GM23248 (cell line): ENCODE measurements at places on chromosomes 5 and 9. TPM values are rescaled to one million over a fixed set of nuclear protein-coding genes. Genes with fewer than 3 reads are reported as not detected.

Gene BARHL1
- not detected in 2 replicates for total RNA-seq

Gene C9orf43
- 0.13 and 0.76 TPM in 2 replicates for total RNA-seq

Gene PCA3
- not detected in 2 replicates for total RNA-seq

Gene LMBRD2
- total RNA-seq = 14.5 and 28.2 TPM in 2 replicates

Gene CAMK2A
- 0.43 and 0.51 TPM in 2 replicates for total RNA-seq

Gene IFNA21
- not detected in 2 replicates for total RNA-seq

Gene FLT4
- 0.76 TPM in 1 of 2 replicates, not detected in the other for total RNA-seq

- DNase-seq = no peak
These were observed 699.9 kb downstream of the MTRR start for GRCh38 chr5:8568858-8569257.

- peak; percentile 76 for DNase-seq
These were observed 24.6 kb downstream of the GFPT2 start for GRCh38 chr5:180328296-180329137.

GRCh38 chr9:117744369-117744768 lies 40.2 kb downstream of the TLR4 start:
- DNase-seq = no peak

DNA sequence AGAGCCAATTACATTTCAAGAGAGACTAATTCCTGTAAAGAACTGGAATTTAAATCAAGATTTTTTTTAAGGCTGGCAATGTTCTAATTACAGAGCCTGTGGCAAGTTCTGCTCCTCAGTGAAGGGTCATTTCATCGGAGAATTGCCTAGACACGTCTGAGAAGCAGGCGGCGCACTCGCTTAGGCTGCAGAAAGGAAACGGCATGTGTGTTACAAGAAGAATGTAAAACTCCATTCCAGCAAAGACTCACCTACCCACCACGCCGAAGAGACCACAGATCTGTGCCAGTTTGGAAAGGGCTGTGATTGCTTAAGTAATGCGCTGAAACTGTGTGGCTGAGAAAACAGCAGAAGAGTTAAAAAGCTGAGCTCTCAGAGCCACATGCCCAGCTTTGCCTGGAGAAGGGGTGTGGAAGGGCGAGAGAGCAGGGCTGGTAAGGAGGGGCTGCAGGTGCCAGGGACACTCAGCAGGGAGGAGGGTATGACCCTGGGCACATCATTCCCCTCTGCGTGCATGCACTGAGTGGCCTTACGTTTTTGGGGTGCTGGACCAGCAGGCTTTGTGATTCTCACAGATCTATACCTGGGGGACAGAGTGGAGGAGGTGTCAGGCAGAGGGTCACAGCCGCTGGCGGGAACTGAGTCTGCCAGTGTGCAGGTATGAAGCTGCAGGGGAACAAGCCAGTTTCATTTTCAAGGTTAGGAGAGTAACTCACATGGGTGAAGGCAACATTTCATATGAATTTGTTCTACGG lies 17.8 kb upstream of the SLC25A51 start:
- no peak for DNase-seq

GRCh38 chr5:90983148-90983547 lies 400.0 kb downstream of the ARRDC3 start:
- peak; percentile 49 for DNase-seq

GRCh38 chr5:14220642-14221041 lies 77.5 kb downstream of the TRIO start:
- no peak for DNase-seq

DNA sequence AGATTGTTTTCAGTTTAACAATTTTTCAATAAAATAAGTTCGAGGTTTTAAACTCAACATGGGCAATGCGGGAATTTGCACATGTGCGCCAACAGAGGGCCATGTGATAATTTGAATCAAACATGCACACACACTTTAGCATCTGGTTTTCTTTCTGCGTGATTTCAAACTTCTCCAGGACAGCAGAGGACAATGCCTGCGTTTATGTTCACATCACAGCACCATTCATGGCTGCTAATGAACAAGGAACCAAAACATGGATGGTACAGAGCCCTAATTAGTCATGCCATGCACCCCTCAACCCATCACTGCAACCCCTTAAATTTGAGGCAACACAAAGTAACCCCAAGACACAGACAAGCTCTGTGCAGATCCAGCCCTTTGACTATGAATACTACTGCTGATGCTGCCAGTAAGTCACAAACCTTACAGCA lies 2.8 kb downstream of the SHC3 start:
- DNase-seq = no peak

DNA sequence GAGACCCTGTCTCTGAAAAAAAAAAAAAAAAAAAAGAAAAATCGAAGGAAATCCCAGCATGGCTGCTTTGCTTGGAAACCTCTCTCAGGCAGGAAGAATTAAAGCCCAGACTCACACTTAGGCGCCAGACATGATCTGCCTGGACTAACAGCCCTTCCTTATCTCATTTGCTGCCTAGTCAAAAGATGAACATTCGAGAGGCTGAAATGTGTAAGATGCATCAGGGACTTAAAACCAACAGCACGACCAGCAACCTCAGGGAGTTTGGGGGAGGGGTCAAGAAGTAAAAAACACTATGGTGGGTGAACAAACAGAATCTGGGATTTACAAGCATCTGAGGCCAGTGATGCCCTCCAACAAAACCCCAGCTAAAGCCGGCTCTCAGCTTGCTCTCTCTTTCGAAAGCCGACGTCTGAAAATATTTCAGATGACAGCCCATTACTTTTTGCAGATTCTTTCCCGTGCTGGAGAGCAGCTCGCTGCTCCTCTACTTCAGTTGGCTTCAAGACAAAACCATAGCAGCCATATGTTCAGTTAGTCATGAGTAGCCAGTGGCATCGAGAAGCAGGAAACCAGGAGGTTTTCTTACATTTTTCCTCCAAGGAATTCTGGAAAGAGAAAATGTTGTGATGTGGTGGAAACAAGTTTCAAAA lies 249.9 kb downstream of the MARCHF11 start:
- DNase-seq = peak; percentile 29

- no peak for DNase-seq
These were observed 6.6 kb downstream of the GALNT10 start for GRCh38 chr5:154196955-154197652.

GRCh38 chr5:174413567-174414314 lies 310.6 kb upstream of the MSX2 start:
- DNase-seq = peak; percentile 47

GRCh38 chr5:157142317-157143126 lies at the start of gene MED7:
Gene MED7 (minus strand): TSS chr5:157142865. CDS start chr5:157139431, 3,434 bp downstream.
- peak; percentile 99 for DNase-seq
